ENCODE measurements at places on chromosomes 6 and 20.

DNA sequence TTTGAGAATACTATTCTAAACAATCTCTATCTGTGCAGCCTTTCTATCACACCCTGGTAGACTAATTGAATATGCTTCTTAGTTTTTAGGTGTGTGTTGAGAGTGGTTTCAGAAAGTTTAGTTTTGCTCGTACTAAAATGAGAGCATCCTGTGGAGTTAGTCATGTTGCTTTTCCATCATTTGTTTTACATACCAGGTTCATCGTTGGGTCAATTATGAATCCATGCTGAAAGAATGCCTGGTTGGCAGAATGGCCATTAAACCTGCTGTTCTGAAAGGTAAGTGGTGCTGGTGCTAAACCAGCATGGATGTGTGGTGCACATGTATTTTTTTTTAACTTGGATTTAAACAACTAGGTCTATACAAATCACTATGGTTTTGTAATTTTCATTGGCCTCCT lies 49.3 kb downstream of the CYB5R4 start:
- DNase-seq, result no peak

- no peak for DNase-seq
Measured at GRCh38 chr6:148251891-148252290, 90.7 kb upstream of the SASH1 start.

DNA sequence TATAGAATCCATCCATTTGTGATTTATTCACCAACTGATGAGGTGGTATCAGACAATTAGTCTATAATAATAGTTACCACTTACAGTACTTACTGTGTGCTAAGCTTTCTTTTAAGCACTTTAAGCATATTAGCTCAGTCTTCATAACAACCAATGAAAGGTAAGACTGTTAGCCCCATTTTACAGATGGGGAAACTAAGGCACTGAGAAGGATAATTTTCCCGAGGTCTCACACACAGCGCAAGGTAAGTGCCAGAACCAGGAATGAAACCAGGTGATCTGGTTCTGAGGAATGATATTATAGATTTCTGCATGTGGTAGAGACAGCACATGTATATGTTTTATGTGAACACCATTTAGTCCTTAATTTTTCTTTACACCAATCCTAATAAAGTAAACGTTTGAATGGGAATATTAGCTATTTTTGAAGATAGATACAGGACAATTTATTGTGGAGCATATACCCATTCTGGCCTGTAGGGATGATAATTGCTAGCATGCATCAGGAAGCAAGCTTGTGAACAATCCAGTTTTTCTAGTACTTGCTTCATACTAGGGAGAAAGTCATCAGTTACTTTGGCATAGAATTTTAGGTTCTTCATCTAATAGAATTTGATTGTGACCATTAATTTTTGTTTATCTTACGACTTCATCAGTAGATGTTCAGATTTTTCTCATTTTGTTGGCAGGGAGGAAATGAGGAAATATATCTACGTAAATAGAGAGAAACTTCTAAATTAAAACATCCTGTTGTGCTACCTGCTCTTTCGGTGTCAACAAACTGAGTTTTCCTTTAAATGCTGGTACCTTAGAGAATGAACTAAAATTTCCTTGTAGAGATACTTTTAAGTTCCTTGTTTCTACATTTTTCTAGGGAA lies 3.0 kb downstream of the YWHAB start:
- DNase-seq, result no peak

DNA sequence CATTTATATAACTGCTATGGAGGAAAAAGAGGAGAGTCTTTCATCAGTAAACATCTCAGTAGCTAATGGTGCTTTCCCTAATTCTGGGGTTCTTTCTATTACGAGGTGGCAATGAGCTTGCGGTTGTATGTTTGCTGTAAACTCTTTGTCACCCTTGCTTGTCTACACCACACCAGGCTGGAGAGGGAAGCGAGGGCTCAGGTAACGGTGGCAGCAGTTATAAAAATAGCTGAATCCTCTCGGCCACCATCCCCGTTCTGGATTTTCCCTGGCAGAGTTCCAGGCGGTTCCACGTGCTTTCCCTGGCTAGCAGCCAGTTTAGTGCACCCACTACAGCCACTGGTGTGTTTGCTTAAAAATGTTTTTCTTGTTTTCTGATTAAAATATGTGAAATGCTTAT lies 39.0 kb downstream of the MAS1 start:
- DNase-seq, result no peak

DNA sequence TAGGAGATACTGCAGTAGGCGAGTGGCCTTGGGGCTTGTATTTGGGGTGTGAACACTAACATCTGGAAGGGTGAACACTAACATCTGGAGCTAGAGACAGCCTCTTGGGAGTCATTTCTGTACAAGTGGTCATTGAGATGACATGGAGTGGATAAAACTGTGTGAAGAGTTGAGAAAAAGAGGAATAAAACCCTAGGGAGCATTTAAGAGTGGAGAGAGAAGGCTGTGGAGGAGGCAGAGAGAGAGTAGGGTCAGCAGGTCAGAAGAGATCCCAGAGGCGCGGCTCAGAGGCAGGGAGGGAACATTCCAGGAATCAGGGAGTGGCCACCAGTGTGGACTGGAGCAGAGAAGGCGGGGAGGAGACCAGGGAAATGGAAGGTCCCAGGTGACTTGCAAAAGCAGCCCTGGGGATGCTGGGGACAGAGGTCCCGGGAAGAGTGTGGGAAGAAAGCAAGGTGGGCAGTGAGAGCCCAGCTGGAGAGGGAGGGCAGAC lies 202.0 kb upstream of the RNF24 start:
- DNase-seq, result no peak

DNA sequence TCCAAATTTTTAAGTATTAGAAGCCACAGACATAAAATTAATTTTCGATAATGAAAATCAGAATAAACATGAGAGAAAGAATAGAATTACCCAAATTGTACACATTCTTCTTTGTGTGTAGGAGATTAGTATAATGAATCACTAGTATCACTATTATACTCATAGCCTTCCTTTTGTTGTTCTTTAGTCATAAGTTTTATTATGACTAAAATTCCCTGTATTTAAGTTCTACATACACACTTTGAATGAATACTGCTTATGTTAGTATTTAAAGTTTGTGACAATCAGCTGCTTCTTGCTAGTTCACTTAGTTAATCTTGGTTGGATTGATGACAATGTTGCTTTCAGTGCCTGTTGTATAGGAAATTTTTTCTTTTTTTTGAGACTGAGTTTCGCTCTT lies 72.7 kb downstream of the CCDC170 start:
- no peak for DNase-seq

- no peak for DNase-seq
Measured at GRCh38 chr6:139154881-139155547, 20.1 kb downstream of the HECA start.

DNA sequence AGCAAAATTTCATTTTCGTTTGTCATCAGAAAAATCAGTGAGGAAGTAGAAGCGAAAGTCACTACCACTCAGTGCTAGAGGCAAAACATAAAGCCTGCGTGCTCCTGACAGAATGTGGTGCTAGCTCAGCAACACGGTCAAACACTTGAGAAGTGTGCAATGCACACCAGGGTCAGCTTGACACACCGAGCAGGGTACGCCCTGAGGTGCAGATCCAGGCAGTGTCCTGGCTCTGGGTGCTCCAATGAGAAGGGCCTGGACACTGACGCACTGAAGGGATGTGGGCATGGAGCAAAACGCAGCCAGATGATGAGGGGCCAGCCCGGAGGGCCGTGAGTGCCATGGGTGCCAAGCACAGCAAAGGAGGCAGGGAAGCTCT lies 5.9 kb downstream of the RNASET2 start:
- no peak for DNase-seq

- DNase-seq, result no peak
Measured at GRCh38 chr20:62590309-62591121, 51.8 kb upstream of the SLCO4A1 start.

- DNase-seq, result no peak
Measured at GRCh38 chr6:36815962-36816735, 23.1 kb downstream of the CPNE5 start.

DNA sequence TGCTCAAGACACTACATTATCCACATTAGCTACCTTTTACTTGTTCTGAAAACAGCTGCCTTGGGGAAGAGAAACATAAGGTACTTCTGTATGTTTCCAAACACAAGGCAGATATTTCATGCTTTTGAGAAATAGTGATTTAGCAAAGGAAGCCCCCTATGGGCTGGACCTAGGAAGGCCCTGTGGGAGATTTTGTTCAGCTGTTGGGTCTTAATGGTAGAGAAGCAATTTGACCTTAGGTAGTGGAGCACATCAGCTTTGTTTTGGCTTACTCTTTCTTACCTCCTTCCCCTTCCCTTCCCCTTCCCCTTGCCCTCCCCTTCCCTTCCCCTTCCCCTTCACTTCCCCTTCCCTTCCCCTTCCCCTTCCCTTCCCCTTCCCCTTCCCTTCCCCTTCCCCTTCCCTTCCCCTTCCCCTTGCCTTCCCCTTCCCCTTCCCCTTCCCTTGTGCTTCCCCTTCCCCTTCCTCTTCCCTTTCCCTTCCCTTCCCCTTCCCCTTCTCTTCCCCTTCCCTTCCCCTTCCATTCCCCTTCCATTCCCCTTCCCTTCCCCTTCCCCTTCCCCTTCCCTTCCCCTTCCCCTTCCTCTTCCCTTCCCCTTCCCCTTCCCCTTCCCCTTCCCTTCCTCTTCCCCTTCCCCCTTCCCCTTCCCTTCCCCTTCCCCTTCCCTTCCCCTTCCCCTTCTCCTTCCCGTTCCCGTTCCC lies 84.6 kb downstream of the ANKS1A start:
- DNase-seq, result no peak

- no peak for DNase-seq
Measured at GRCh38 chr6:109510358-109510757, 27.3 kb upstream of the ZBTB24 start.

GRCh38 chr6:36455486-36456027 lies 12.8 kb downstream of the KCTD20 start:
- DNase-seq, result no peak

DNA sequence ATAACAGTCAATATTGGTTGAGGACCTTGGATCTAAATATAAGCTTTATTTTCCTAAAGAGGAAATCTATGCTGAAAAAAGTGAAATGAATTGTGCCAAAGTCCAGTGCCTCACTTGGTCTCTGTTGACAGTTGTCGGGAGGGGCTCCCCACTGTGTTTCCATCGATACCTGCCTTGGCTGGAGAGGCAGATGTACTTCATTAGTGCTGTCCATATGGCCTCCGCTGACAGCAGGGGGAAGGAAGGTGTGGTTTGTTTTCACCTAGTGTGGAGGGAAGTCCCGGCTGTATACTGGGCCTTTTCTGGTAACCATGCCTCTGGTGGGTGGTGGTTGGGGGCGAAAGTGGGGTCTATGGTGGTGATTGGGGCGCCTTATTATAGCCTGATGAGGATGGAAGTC lies 42.7 kb downstream of the CD2AP start:
- no peak for DNase-seq

GRCh38 chr20:59643615-59644061 lies 39.3 kb downstream of the PHACTR3 start:
- DNase-seq, result no peak

DNA sequence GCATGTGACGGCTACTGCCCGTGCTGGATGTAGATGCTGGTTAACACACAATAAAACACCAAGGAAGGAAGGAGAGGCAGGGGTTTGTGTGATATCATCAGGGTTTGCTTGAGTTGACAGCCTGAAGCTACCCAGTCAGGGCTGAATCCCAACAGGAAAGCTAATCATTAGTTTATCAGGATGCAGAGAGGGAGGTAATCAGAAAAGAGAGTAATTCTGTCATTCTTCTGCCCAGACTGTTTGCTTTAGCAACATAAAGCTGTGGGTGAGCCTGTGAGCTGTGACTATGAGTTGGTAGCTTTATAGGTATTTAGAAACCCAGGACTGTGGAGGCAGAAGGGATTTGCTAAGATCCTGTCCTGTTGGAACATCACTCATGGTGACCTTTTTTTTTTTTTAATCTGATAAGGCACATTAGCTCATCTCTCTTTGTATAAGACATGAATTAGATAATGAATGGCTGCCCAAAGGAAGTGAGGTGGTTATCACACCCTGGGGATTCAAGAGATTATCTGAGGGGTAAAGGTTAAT lies 79.3 kb downstream of the CAP2 start:
- no peak for DNase-seq

GRCh38 chr20:10590950-10591671 lies 82.7 kb downstream of the JAG1 start:
- no peak for DNase-seq

Measured in stimulated activated CD8-positive, alpha-beta memory T cell treated with anti-CD3 and anti-CD28 coated beads, Interleukin-4, amount 100 ng/mL, for 4 hours (primary cell).